ENCODE measurements at places on chromosomes 2 and 18.

- DNase-seq, result no peak
Measured at GRCh38 chr2:216119146-216119545, 10.0 kb downstream of the XRCC5 start.

GRCh38 chr2:96205888-96206287, 2.7 kb downstream of the STARD7 start:
- peak; percentile 69 for DNase-seq

DNA sequence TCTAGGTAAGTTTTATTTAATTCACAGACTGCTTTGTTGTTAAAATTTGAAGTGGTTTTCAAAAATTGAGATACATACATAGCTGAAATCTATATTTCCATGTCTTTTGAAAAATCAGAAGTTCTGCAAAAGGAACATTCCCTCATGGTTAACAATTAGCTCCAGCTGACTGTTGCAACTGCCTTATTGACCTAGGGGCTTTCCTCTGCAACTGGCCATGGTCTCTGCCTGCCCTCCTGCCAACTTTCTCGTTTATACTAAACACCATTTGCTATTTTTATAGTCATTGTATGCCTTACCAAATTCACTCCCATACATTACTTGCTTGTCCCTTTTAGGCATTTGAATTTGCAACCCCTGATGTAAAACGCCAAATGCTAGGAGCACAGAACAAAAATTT, 107.2 kb downstream of the PID1 start:
- no peak for DNase-seq

- peak; percentile 26 for DNase-seq
Measured at GRCh38 chr2:68796295-68796905, 61.8 kb downstream of the ARHGAP25 start.

DNA sequence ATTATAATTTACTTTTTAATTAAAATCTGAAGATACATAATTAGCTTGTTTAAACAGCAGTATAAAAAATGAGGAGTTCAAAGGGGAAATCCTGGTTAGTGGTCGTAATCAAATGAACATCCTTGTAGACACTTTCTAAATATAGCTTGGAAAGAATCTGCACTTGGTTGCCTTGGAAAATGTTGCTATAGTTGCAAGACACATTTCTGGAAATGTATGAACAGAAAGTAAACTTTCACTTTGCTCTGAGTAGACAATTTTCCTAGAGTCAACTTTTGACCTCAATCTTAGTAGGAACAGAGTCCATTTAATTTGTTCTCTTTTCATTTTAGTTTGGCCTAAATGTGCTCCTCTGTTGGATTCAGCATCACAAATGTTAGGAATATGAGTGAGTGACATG, 38.3 kb downstream of the GCA start:
- DNase-seq, result peak; percentile 12

GRCh38 chr2:190418727-190419126, 10.6 kb downstream of the MFSD6 start:
- DNase-seq, result no peak
